Hematopoietic multipotent progenitor cell treated with erythropoietin and hydrocortisone succinate and interleukin-3 and kit ligand, for 4 days (in vitro differentiated cells): ENCODE measurements at places on chromosomes 3 and 15.

GRCh38 chr3:163548015-163548414, 1530.3 kb downstream of the SI start:
- DNase-seq = no peak

GRCh38 chr15:69025320-69025719, 10.8 kb downstream of the NOX5 start:
- DNase-seq = no peak

DNA sequence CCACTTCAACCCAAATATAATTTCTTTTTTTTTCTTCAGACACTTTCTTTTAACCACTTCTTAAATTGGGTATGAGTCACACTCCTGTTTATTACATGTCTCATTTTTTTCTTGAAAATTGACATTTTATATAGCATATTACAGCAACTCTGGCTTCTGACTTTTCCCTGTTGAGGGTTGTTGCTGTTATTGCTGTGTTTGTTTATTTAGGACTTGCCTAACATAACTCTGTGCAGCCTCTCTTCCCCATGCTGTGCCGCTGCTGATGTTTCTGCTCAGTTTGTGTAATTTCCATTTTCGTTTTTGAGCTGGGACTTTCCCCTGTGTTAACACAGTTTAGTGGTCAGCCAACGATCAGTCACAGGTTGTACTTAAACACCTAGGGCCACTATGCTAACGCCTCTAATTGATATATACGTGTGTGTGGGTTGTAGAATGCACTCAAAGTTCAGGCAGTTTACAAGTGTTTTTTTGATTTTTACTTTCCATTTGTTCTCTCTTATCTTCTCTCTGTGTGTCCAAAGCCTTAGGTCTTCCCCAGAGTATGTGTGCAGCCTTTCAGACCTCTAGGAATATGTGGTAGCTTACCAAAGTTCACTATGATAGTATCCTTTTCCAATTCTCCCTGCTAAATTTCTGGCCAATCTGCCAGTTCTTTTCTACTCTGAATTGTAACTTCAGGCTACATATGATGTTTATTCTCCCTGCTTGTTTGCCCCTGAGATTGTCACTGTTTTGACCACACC, 337.2 kb downstream of the ZBTB20 start:
- no peak for DNase-seq

- no peak for DNase-seq
Measured at GRCh38 chr3:264394-265156, 68.0 kb downstream of the CHL1 start.

DNA sequence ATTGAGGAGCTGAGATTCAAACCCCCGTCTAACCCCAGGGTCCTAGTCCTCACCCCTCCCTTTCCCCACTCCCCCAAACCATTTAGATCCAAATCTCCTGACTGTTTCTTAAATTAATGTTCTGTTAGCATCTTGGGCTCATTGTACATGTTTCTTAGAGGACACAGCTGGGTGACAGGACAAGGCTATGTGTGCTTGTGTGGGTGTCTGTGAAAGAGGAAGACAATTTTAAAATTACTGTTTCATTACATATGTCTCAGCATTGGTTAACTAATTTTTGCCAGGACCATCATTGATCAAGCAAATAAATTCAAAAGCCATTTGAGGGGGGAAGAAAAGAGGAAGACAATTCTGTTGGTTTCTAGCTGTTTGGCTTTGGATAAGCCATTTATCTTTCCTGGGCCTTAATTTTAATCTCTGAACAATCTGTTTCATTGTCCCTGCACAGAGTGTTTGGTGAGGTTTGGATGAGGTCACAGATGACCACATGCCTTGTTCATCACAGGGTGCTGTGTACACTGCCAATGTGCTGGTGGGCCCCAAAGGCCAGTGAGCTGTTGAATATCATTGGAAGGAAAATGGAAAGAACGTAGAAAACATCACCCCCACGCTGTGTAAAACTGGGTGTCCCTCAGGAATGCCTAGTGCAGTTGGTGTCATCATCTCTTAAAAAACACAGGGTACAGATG, 51.9 kb downstream of the RPLP1 start:
- DNase-seq = no peak

DNA sequence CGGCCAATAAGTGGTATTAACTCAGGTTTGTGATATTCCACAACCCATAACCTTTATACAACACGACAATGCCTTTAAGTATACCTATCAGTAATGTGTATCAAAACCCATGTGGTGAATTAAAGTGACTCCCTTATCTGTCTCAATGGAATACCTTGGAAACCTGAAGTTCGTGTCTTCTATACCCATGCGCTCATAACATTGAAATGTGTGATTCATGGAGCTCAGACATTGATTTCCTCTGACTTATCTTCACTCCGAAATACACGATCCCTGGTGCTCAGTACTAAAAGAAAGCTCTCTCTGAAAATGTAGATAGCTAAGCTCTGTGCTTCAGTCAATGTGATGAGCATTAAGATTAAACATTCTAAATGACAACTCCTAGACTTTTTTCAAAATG, 140.3 kb downstream of the TBC1D5 start:
- DNase-seq = no peak

GRCh38 chr3:128322030-128323022, 144.4 kb downstream of the DNAJB8 start:
- DNase-seq = peak; percentile 71

DNA sequence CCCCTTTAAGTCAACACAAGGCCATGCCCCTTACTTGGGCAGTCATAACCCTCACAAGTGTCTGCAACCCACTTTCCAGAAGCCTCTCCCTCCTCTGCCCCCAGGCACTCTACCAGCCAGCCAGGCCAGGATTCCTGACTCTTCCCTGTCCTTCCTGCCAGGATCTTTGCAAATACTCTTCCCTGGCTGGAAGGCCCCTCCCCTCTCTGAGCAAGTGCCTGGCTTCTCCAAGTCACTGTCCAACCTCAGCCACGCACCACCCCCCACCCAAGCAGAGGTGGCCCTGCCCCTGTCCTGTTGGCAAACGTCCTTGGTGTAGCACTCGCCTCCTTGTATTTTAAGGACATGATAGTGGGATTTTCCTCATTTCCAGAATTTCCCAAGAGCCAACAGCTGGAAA, 54.7 kb upstream of the USP3 start:
- no peak for DNase-seq

- DNase-seq = no peak
Measured at GRCh38 chr15:62913246-62913645, 129.3 kb upstream of the TPM1 start.

DNA sequence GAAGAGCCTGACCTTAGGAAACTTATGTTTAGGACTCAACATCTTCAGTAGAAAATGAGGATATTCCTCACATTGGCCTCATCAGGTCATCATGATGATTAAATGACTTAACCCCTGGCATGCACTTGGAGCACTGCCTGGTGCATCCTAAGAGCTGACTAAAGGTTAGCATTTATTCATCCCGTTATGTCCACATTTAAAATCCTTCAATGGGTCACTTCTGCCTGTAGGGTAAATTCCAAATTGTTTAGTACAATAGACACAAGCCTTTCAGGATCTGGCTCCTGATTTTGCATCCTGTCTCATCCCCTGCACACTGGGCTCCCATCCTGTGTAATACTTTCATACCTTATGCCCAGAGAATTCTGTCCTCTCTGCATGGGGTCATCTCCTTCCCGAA, 195.2 kb upstream of the MCTP2 start:
- no peak for DNase-seq

- DNase-seq = no peak
Measured at GRCh38 chr3:158830391-158830790, 28.5 kb downstream of the MFSD1 start.

- peak; percentile 75 for DNase-seq
Measured at GRCh38 chr15:66721501-66721937, 19.5 kb downstream of the SMAD6 start.

DNA sequence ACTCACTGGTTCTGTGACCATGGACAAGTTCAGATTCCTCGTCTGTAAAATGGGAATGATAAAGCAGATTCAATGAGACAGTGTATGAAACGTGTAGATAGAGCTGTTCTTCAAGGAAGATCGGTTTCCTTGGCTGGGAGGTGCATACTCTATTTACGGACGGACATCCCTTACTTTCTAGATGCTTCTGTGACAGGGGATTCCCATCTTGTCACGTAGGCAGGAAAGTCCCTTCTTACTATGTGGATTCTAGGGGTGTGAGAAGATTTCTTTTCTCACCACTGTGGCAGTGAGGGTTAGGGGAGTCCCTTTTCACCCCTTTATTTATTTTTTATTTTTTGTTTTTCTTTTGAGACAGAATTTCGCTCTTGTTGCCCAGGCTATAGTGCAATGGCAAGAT, 180.9 kb upstream of the TBL1XR1 start:
- no peak for DNase-seq

GRCh38 chr3:187616307-187616972, 53.8 kb downstream of the SST start:
- DNase-seq = peak; percentile 84

GRCh38 chr15:92541291-92542200, 114.0 kb downstream of the FAM174B start:
- DNase-seq = no peak

GRCh38 chr3:168220556-168220955, 124.8 kb upstream of the GOLIM4 start:
- no peak for DNase-seq

DNA sequence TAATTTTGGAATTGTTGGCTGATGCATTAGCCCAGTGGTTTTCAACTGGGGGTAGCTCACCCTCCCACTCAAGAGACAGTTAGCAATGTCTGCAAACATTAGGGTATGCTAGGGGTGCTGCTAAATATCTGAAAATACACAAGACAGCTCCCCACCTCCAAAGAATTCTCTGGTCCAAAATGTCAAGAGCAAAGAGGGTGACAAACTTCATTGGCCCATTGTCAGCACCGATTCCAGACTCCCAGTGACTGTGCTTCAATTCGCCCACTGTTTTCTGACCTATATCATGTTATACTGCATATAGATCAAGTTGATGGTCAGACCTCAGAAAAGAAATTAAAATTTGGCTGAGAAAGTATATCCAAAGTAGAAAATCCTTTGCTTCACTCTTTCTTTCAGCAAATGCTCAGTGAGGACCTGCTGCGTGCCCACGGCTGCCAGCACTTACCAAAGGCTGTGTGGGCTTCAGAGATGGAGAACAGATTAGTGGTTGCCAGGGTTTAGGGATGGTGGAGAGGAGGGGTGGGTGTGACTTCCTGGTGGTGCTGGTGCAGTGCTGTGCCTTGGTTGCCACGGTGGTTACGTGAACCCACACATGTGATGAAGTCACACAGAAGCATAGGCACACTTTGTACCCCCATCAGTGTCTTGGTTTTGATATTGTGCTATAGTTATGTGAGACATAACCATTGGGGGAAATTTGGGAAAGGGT, 204.0 kb downstream of the PLCL2 start:
- DNase-seq = peak; percentile 38

DNA sequence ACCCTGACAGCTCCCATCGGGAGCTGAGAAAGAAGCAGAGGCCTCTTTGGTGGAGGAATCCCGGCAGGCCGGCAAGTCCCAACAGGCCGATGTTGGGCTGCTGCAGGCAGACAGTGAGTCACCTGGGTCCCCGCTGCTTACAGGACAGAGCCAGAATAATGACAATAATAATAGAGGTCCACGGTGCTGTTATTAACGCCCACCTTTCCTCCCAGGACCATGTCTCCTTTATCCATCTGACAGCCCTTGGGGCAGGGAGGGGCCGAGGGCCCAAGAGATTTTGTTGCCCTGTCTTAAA, 29.3 kb upstream of the MAGEF1 start:
- DNase-seq = no peak

DNA sequence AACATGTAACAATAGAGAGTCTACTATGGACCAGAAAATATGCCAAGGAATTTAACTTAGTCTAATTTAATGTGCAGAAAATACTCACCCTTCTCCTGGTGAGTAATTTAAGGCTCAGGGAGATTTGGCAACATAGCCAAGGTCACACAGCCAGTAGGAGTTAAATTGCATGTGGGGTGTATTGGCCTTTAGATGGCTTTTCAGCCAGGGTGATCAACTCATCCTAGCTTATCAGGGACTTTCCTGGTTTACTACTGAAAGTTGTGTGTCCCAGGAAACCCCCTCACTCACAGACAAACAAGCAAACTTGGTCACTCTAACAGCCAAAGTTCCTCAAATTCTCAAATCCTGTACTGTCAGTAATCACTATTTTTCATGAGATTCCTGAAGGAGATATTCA, 2.6 kb upstream of the SLC9A9 start:
- DNase-seq = no peak

- no peak for DNase-seq
Measured at GRCh38 chr3:114722530-114722929, 424.6 kb downstream of the ZBTB20 start.

DNA sequence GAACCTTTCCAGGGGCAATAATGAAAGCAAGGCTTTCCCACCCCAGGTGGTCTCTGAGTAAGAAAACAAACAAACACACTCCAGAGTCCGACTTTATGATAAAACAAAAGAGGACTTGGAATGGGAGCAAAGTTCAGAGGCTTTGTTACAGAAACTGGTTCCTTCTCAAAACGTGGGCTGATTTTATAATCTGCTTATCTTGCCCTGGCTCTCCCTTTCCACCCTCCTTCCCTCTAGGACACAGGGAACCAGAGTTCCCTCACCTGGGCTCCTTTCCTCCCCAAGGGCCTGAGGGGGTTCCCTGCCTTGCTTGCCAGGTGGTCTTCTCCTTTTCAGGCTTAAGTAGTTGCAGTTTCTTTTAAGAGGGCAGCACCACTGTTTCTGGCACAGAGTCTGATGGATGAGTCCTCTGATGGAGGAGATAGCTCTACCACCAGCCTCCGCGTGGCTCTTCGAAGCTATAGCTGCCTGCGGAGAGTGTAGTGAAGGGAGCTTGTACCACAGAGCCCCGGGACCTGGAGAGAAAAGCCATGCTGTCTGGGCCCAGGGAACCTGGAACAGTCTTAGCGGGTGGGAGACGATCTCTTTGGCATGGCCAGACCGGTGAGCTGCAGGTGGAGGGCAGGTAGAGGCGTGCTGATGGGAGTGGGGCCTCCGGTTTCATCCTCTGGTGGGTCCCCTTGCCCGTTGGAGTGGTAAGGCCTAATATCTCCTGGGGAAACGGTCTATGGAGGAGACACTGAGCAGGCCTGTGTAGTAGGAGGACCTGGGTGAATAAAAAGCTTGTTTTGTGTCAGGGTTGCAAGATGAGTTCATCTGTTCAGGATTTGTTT, 68.7 kb downstream of the SMAD6 start:
- DNase-seq = peak; percentile 19

- no peak for DNase-seq
Measured at GRCh38 chr3:185687271-185687878, 101.3 kb downstream of the SENP2 start.

- no peak for DNase-seq
Measured at GRCh38 chr3:145857956-145858355, 303.0 kb downstream of the PLOD2 start.

GRCh38 chr15:95944193-95944592, 386.3 kb upstream of the NR2F2 start:
- no peak for DNase-seq
